Fibroblast of lung (primary cell): ENCODE measurements at places on chromosomes 1 and 21.

DNA sequence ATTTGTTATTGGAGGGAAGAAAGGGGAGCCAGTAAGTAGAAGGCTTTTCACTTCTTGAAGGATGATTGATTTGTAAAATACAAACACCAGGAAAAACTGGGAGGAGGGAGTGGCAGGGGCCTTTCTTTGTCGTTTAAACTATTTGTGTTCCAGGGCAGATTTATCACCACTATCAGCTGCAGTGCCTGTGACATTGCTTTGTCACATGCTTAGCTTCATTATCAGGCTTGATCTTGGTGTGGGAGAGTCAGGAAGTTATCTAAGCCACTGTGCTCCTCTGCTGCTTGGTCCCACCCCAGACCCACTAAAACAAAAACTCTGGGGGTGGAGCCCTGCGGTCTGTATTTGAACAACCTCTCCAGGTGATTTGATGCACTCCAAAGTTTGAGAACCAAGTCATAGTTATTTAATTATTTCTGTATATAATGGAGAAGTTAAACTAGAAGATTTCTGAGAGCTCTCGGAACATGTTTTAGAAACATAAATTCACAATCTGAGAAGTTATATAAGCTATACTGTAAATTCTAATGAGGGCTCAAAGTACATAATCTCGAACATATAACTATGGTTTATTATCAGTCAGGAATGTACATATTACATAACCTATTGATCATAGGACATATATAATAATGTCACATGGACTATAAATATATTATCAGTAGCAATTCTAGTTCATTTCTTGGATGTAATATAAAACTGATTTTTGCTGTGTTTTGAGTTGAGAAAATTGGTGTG, 87.9 kb downstream of the CDC14A start:
- DNase-seq, result no peak

GRCh38 chr1:41898191-41898713, 20.5 kb downstream of the HIVEP3 start:
- peak; percentile 69 for DNase-seq

- DNase-seq, result peak; percentile 97
Observed at GRCh38 chr21:32520875-32521735, 64.2 kb downstream of the TCP10L start.

- no peak for DNase-seq
Observed at GRCh38 chr1:31726715-31727114, 22.9 kb upstream of the COL16A1 start.

- no peak for DNase-seq
Observed at GRCh38 chr1:99645699-99646531, at the start of gene PALMD. Gene PALMD, plus strand, starts transcription at chr1:99646113. Its CDS starts 205 bp downstream, at chr1:99646318.

DNA sequence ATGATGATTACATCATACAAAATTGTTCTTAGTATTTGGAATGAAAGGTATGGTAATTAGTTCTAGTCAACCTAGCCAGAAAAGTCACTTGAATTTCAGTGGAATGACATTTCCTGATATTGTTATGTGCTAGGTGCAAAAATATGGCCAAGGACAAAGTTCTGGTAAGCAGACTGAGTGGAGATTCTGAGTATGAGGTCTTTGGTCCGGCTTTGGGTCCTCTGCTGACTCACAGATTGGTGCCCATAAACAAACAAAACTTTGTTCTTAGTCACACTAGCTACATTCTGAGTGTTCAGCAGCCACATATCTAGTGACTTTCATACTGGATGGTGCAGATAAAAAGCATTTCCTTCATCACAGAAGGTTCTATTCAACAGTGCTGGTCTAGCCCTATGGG, 206.1 kb downstream of the ZNF648 start:
- no peak for DNase-seq

- peak; percentile 39 for DNase-seq
Observed at GRCh38 chr1:168483539-168483938, 60.3 kb downstream of the XCL2 start.

GRCh38 chr1:113146242-113147072, 73.5 kb downstream of the LRIG2 start:
- peak; percentile 66 for DNase-seq

- DNase-seq, result no peak
Observed at GRCh38 chr1:156933136-156933535, 12.7 kb downstream of the LRRC71 start.

- DNase-seq, result peak; percentile 64
Observed at GRCh38 chr21:27734146-27734545, 767.3 kb upstream of the ADAMTS5 start.

DNA sequence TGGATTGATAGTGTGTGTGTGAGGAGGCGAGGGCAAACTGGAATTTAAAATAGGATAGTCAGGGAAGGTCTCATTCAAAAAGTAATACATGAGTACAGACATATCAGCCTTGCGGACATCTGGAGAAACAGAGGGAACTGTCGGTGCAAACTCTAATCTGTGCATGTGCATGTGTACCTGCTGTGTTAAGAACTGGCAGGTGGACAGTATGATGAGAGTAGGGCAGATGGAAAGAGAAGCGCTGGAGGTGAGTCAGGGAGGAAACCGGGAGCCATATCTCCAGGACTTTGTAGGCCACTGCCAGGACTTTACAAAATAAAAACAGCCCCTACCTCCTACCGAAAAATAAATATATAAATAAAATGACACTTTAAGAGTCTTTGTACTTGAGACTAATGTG, 31.3 kb upstream of the MYBPHL start:
- no peak for DNase-seq

GRCh38 chr1:200512191-200512590, 102.4 kb upstream of the ZNF281 start:
- peak; percentile 93 for DNase-seq

- DNase-seq, result no peak
Observed at GRCh38 chr1:94722181-94722580, 98.0 kb upstream of the SLC44A3 start.

DNA sequence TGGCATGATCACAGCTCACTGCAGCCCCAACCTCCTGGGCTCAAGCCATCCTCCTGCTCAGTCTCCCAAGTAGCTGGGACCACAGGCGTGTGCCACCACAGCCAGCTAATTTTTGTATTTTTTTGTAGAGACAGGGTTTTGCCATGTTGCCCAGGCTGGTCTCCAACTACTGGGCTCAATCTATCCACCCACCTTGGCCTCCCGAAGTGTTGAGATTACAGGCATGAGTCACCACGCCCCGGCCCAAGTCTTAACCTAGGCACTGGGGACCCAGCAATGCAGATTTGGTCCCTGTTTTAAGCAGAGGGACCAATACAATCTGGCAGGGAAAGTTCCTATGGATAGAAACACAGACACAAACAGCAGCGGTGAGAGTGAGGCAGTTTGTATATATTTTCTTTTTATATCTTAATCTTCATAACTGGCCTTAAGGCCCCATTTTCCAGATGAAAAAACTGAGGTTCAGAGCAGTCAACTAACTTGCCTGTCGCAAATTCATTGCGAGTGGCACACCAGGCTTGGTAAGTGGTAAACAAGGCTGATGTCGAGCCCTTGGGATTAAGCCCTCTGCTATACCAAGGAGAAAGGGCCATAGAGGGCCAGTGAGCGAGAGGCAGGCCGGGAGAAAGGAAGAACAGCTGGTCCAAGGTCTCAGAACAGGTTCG, 77.8 kb upstream of the TINAGL1 start:
- DNase-seq, result no peak

DNA sequence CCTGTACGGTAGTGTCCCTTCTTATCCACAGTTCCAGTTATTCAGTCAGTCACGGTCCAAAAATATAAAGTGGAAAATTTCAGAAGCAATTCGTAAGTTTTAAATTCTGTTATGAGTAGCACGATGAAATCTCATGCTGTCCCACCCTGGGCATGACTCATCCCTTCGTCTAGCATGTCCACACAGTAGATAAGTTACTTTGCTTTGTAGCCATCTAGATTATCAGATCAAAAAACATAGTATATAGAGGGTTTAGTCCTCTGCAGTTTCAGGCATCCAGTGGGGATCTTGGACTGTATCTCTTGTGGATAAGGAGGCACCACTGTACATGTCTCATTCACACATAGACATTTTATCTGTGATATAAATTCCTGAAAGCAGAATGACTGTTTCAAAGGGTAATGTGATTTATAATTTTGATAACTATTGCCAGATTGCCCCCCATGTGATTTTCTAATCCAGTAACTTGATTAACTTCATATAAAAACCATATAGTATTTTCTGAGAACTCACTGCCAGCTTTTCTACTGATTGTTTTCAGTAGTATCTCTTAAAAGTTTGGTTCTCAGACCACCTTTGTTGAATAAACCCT, 143.3 kb downstream of the DYRK1A start:
- peak; percentile 67 for DNase-seq

GRCh38 chr1:113854234-113854633, 17.3 kb downstream of the PTPN22 start:
- no peak for DNase-seq

GRCh38 chr1:203769505-203770343, 4.7 kb downstream of the LAX1 start:
- DNase-seq, result peak; percentile 95

DNA sequence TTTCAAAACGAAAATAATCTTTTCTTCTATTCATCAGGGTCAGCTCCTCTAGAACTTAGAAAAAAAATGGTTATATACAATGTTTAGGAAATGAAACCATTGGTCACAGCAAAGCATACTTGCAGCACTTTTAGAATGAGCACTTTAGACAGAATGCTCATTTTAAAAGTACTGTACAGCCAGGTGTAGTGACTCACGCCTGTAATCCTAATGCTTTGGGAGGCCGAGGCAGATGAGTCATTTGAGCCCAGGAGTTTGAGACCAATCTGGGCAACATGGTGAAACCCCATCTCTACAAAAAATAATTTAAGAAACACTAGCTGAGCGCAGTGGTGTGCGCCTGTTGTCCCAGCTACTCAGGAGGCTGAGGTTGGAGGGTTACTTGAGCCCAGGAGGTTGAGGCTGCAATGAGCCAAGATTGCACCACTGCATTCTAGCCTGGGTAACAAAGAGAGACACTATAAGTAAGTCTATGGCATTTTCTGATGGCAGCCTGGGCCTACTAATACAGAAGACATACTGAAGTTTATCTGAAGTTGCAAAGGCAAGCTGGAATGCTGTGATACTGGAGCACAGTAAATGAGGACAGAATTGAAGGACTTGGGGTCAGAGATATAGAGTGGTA, 48.9 kb upstream of the ZNF326 start:
- DNase-seq, result peak; percentile 79

DNA sequence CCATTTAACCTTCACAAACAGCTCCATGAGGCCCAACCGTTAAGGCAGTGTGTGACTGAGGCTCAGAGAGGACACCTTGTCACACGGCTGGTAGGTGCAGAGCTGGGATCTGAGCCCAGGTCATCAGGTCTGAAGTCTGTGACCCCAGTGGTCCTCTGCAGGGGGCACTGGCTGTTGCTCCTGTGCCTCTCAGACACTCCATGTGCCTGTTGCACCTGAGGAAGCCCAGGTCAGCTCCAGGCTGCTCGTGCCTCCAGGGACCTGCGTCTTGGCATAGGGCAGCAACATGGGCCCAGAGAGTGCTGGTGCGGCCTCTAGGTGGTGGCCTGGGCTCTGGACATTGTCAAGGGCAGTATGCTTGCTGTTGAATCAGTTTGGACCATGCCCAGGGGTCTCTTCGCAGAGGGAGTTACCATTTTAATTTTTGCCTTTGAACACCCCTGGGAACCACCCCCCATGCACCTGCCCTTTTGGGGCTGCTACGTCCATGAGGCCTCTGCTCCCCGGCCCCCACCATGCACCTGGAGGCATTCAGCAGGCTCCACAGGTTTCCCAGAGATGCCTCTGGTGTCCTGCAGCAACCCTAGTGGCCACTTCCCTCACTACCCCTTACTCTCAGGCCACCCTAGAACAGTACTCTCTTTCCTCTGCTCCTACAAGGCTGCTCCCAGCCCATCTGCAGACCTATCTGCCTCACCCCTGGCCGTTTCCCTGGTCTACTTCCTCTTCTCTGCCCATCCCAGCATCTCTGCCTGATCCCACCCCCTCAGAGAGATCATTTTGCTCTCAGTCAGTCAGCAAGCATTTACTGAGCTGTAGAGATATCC, 25.2 kb upstream of the EPS8L3 start:
- no peak for DNase-seq

- no peak for DNase-seq
Observed at GRCh38 chr1:234713859-234714258, 103.9 kb upstream of the IRF2BP2 start.

DNA sequence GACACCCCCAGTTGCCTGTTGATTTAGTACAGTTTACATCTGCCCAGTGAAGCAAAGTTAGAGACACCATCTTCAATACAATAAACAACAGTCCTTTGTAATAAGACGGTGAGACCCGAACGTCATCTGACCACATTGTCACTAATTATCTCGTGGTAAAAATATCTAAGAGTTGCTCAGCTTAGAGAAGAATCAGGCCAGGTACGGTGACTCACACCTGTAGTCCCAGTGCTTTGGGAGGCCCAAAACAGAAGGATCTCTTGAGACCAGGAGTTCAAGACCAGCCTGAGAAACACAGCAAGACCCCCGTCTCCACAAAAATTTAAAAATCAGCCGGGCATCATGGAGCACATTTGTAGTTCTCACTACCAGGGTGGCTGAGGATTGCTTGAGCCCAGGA, 53.5 kb downstream of the CD34 start:
- no peak for DNase-seq

- DNase-seq, result peak; percentile 65
Observed at GRCh38 chr1:82160036-82160435, 359.3 kb downstream of the ADGRL2 start.

DNA sequence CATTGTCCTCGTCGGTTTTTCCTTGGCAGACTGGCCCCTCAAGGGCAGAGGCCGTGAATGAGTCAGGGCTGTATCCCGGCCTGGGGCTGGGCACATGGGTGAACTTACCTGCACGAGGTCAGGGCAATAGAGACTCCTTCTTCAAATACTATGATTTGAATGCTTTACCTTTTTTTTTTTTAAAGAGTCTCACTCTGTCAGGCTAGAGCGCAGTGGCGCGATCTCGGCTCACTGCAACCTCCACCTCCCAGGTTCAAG, 5.0 kb downstream of the LAPTM5 start:
- no peak for DNase-seq

- DNase-seq, result peak; percentile 67
Observed at GRCh38 chr1:35929730-35930592, 944 bp upstream of the AGO3 start.

DNA sequence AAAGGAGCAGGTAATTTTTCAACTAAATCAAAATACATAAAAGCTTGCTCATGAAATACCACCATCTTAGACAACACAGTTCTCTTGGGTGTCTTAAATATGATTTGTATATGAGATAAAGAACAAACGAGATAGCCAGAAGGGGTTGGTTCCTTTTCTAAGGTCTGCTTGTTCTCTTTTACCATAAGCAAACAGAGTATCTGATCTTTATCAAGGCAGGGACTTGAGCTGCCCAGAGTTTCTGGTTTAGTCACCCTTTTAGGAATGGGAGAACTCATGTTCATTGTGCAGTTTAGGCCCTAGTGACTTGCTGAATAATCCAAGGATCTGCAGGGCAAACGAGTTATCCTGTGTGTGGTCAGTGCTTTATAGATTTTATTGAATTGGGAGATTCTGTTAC, 3.0 kb upstream of the SUCO start:
- DNase-seq, result no peak

DNA sequence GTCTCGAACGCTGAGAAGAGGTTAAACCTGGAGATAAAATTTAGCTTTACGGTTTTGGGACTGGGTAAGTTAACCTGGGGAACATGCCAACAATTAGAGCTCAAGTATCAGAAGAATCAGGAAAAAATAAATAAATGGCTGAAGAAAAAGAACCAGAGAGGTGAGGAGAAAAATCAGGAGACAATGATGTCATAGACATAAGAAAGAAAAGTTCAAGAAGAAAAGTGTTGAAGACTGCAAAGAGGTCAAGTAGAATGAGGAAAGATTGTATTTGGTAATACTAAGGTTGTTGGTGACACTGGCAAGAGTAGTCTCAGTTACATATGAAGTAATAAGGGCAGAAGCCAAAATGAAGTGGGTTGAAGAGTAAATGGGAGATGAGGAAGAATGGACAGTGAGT, 26.0 kb downstream of the CDKN2C start:
- no peak for DNase-seq
